Left cardiac atrium (tissue), 4 donors: ENCODE measurements at places on chromosomes 1 and 21. TPM values are rescaled to one million over a fixed set of nuclear protein-coding genes. Genes with fewer than 3 reads are reported as not detected.

DNA sequence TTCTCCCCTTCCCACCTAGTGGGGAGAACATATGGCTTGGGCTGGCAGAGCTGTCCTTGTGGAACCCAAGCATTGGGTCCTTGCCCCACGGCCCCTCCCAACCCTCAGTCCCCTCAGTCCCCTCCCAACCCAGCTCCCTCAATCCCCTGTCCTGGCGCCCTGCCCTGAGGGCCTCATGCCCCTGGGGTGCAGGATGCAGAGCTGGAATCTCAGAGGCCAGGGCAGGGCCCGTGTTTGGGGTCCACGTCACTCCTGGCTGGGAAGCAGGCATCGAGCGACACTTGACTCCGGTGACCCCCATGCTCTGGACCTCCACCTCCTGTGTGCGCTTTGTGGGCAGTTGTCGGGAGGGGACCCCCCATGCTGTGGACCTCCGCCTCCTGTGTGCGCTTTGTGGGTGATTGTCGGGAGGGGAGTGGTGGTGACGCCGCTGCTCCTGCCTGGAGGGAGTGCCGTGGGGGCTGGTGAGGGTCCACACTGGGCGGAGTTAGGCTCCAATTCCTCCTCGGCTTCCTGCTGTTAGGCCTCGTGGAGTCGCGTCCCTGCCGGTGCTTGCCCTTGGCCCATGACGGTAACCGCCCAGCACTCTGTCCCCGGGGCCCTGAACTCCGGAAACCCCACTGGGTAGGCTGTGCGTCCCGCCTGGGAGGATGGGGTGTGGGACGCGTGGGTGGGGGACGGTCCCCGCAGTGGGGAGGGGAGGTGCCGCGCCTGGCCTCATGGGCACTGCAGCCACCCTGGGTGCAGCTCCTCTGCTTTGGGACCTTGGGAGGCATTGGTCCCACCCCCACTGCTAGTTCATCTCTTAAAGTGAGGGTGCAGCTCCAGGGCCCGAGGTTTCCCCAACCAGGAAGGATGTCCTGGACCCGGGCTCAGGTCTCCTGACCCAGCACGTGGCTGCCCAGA, 31.2 kb downstream of the SLX9 start:
- no peak for DNase-seq

The CLEC20A gene
- total RNA-seq: not detected

DNA sequence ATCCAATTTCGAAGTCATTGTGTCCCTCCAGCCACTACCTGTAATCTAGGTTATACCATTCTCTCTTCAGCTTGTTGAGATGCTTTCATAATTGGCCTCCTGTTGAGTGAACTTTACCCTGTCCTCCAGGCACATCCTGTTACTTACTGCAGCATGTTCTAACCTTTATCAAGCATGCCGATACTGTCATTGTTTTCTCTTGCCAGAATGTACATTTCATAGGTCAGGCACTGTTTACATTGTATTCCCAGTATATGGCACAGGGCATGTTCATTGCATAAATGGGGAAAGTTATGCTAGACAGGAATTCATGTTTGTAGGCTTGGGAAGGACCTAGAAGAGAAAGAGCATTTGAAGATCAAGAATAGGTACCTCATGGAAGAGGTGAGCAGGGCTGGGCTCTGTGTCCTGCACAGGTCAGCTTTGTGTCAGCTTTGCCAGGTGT, 10.2 kb downstream of the CXADR start:
- no peak for DNase-seq

The PEA15 gene
- 188 TPM for total RNA-seq

DNA sequence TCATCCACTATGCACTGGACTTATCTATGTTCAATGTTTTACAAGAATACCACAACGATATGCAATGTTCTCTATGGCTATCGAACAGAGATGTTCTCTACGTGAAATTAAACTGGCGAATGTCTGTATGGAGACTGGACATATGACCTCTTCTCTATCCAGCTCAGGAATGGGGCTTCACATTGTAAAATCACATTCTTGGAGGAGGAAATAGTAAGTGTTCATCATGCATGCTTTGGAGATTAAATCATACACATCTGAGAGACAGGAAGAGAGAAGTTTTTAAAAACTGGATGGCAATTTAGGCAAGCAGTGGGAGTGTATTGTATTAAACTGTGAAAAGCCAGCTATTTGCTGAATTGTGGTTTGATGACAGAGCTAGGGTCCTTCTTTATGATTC, 47.9 kb upstream of the RGL1 start:
- no peak for DNase-seq

- no peak for DNase-seq
Observed at GRCh38 chr1:86848654-86849053, 65.3 kb downstream of the SELENOF start.

- no peak for DNase-seq
Observed at GRCh38 chr1:8481650-8482380, 163.9 kb downstream of the SLC45A1 start.

The KCNK2 gene
- total RNA-seq: not detected
